ENCODE measurements at places on chromosomes 12 and 14.

DNA sequence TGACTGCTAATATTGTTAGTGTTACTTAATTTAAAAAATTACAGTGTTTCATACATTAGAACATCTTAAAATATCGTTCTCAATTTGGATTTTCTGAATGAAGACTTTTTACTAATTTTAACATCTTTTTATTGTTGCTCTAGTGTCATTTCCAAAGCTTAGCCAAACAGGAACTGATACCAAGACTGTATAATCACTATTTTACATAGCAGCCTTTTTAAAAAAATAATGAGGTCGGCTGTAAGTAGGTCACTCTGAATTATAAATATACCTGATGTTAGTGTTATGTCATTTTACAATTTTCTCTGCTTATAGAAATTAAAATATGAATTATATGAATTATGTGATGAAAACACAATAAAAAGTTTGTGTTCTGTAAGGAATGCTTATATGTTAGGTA is 321.5 kb downstream of the TMEM117 start:
- no peak for DNase-seq

DNA sequence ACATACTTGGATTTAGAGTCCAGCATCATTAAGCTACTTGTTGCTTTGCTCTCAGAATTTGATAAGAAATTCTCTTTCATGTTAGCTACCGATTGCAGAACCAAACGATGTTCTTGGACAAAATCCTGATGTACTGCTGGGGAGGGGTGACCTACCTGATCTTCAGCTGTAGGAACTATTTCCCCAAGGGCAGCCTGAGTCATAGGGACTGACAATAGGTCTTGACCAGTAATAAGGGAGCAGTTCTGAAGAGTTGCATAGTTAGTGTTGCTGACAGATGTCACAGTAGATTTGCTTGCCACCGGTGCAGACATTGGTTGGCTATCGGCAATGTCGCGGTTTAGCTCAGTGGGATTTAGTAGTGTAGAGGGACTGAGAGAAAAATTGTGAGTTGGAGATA is 10.6 kb downstream of the SIX4 start:
- DNase-seq = no peak

DNA sequence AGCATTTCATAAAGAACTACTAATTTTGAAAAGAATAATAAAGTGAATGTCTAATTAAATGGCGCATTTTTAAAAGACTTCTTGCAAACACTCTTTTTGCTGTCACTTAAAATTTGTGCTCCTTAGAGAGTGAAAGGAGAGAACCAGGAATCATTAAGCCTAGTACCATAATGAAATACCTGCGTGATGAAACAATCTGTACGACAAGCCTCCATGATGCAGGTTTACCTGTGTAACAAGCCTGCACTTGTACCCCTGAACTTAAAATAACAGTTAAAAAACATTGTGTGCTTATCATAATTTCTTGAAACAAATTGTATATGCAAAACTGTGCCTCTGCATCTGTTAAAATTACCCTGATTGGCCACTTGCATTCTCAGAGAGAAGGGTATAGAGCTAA is 108.1 kb downstream of the MGAT4C start:
- no peak for DNase-seq

GRCh38 chr12:3598896-3599860 is 108.2 kb downstream of the PRMT8 start:
- no peak for DNase-seq

GRCh38 chr14:88392609-88393008 is 7.2 kb downstream of the SPATA7 start:
- DNase-seq = no peak

DNA sequence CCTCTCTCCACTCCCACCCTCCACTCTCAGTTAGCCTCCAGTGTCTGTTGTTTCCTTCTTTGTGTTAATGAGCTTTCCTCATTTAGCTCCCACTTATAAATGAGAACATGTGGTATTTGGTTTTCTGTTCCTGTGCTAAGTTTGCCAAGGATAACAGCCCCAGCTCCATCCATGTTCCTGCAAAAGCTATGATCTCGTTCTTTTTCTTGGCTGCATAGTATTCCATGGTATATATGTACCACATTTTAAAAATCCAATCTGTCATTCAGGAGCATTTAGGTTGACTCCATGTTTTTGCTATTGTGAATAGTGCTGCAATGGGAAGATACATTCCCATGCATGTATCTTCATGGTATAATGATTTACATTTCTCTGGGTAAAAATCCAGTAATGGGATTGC is 2.8 kb upstream of the WASHC4 start:
- no peak for DNase-seq

- DNase-seq = no peak
Measured at GRCh38 chr12:41344776-41345470, 156.8 kb downstream of the PDZRN4 start.

- no peak for DNase-seq
Measured at GRCh38 chr12:118238888-118239287, 103.0 kb downstream of the PEBP1 start.

- DNase-seq = no peak
Measured at GRCh38 chr12:85016413-85016812, 19.7 kb downstream of the TSPAN19 start.

- DNase-seq = no peak
Measured at GRCh38 chr12:130351326-130351725, 13.6 kb downstream of the PIWIL1 start.

- DNase-seq = no peak
Measured at GRCh38 chr12:110179291-110179690, 55.1 kb downstream of the IFT81 start.

DNA sequence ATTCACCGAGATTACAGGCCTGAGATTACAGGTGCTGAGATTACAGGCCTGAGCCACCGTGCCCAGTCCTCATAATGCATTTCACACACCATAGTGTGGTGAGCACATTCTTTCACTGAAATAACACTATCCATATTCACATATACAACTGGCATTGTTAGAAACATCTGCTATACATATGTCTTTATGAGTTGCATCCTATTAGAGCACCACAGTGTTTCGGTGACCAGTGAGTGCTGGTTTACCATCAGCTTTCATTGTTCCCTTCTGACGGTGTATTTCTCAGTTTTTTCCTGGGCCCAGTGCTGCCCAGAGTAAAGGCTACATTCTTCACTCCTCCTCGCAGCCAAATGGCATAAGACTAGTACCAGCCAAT is 96.2 kb upstream of the FGD4 start:
- no peak for DNase-seq

GRCh38 chr14:65813760-65814384 is 401.3 kb downstream of the FUT8 start:
- DNase-seq = no peak

GRCh38 chr12:94074980-94075629 is 73.3 kb upstream of the PLXNC1 start:
- DNase-seq = no peak

DNA sequence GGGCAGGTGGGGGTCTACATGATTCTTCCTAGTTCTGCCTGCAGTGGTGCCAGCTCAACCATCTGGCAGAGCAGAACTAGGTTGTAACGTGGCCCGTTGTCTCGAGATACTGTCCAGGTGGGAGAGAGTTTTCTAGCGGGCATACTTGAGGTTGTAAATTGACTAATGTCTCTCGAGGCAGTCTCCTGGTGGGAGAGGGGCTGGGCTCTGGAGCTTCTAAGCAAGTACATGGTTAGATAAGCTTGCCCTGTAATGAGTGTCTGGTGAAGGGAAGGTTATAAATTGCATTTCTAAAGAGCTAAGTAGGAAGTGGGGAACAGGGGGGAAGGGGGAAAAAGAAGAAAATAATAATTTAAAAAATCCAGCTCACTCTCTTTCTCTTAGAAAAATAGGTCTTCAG is 18.1 kb downstream of the BDKRB1 start:
- no peak for DNase-seq

GRCh38 chr14:103694572-103695026 is 20.7 kb downstream of the XRCC3 start:
- no peak for DNase-seq

GRCh38 chr14:61616524-61617185 is 78.7 kb upstream of the HIF1A start:
- DNase-seq = no peak

DNA sequence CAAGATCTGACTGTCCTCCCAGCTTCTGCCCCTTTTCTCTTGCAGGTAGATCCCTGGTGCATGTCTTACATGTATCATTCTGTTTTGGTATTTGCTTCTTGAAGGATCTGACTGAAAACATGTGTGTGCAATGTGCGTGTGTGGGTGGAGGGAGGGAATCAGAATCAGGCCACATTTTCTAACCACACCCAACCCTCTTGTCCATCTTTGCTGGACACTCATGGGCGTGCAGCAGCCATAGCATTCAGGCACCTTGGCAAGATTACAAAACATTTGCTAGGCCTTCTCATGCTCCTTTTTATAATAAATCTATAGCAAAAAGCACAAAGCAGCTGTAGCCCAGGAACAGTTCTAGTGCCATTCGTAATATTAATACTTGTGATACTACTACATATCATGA is 233.6 kb upstream of the E2F7 start:
- DNase-seq = no peak

DNA sequence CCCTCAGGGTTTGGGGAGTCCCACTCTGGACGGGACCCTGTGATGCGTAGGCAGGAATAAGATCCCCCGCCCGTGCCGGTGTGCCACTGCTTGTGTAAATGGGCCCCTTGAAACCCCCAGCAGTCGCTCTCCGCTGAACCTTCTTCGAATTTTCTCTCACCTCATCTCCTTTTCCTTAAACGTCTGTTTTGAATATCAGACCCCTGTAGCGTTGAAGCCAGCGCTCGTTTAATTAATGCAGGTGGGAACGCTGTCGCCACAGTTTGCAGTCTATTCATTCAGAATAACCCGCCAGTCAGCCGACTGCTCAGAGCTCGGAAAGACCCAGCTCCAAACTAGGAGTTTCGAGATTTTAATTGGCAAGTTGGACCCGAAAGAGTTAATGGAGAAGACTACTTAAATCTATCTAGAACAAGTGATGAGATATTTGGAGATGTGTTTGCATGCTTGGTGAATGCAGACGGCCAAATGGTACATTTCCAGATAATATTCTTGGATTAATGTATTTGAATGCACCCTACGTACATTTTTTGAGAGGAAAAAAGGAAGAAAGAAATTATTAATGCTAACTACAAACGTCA is 739 bp upstream of the PPP2R5E start:
- DNase-seq = no peak

- no peak for DNase-seq
Measured at GRCh38 chr12:111785651-111786050, 18.9 kb downstream of the ALDH2 start.

DNA sequence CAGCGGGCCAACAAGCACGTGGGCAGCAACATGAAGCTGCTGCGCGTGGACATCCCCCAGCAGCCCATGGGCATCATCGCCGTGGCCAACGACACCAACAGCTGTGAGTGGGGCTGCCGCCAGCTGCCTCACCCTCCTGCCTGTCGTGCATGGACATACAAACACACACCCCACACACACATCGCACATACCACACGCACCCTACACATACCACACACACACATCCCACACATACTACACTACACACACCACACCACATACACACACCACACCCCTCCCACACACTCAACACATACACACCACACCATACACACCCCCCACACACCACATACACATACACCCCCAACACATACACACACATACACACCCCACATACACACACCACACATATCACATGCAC is 25.2 kb upstream of the NXPH4 start:
- DNase-seq = no peak

- no peak for DNase-seq
Measured at GRCh38 chr14:77579065-77579464, 37.4 kb downstream of the SPTLC2 start.

DNA sequence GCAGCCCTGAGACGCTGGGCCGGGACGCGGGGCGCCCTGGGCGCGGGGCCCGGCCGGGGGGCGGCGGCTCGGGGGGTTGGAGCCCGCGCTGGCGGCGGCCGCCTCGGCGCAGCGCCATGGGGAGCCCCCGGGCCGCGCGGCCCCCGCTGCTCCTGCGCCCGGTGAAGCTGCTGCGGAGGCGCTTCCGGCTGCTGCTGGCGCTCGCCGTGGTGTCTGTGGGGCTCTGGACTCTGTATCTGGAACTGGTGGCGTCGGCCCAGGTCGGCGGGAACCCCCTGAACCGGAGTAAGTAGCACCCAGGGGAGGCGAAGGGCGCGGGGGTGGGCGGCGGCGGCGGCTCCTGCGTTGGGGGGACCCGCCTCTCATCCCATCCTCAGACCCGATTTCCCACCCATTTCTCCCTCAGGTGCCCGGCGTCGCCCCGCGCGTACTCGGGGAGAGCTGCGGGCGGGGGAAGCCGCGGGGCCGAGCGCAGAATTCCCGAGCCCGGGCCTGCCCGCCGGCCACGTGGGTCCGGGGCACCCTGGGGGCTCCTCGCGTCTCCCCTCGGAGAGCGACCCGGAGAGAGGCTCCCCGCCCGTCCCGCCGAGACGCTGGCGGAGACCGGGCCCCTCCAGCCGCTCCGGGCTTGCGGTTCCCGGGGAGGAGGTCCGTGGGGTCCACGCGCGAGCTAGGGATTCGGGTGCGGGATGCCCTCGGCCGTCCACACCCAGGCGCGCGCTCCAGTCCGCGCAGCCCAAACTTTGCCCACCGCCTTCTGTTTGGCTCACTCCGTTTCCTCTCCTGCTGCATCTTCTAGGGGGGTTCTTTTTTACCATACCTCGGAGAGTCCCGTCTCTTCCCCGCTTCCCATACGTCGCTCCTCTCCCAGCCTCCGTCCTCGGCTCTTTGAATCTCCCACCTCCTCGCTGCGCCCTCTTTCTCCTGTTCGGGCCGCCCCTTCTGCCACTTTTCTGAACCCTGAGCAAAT is 807 bp downstream of the B4GALNT3 start:
- no peak for DNase-seq

DNA sequence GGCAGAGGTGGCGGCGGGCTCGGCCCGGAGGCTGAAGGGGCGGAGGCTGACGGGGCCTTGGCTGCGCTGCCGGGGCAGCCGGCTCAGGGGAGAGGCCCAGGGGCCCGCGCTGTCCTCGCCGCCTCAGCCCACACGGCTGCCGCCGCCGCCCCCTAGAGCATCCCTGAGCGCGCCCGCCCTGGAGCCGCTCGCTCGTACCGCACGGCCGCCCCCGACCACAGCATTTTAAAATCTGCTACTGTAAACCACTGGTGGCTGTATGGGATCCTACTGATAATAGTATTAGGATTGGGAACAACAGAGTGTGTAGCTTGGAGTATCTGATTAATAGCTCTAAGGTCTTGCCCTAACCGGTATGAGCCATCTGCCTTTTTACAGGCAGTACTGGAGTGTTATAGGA is 22.2 kb upstream of the EDDM3A start:
- no peak for DNase-seq

DNA sequence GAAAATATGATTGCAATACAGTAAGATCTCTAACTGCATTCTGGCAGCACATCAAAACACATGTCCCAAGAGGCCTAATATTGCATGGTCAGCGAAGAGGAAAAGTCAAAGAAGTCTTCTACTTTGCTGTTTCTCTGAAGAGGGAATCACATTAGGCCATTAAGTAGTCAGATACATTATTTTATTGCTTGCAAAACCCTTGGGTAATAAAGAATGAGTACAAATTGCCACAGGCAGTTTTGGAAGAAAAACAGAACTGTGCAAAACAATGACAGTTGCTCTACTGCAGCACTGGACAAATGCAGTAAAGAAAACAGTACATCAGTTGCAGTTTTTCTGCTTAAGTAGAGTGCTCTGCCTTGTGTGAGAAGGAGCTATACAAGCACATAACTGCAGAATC is 211.9 kb downstream of the MED13L start:
- DNase-seq = no peak
